ENCODE measurements at places on chromosomes 12 and 14. TPM values are rescaled to one million over a fixed set of nuclear protein-coding genes. Genes with fewer than 3 reads are reported as not detected.

Gene FOXG1
- 1.5 TPM for total RNA-seq

GRCh38 chr12:32039917-32040575 is 66.6 kb upstream of the BICD1 start:
- DNase-seq: no peak

DNA sequence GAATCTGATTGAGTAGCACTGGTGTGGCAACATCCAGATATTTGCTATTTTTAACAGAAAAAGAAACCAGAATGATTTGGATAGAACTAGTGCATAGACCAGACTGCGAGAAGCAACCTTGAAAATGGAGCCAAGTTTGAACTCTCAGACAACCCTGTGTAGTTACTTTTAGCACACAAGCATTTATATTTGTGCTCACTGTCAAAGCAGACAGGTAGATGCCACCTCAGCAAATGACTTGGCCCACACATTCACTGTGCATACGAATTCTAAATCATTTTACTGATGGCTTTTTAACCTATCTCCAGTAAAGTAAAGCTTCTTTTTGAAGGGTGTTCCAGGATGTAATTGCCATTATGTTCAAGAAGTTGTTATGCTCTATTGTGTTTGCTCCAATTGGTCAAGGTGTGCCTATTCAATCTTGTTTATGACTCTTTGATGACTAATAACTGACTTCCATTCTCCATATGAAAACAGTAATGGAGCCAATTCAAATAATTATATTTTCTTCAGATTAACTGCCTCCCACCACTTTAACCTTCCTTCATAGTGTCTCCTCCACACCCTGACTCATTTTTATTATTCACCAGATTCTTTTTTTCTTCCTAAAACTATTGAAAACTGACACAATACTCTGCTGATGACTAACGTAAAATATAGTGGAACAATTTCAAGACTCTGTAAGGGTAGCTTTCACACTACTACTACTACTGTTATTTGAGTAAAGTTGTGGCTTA is 138.5 kb downstream of the CCER1 start:
- no peak for DNase-seq

Gene KRT3
- total RNA-seq: not detected

GRCh38 chr14:34258318-34258717 is 203.7 kb downstream of the SPTSSA start:
- no peak for DNase-seq

Gene AMHR2
- 0.34 TPM for total RNA-seq

Gene ANG
- 0.99 TPM for total RNA-seq

- no peak for DNase-seq
These were observed 230.7 kb upstream of the DIO3 start for GRCh38 chr14:101330416-101331140.

Gene EEF1AKMT3
- total RNA-seq: 4.8 TPM

DNA sequence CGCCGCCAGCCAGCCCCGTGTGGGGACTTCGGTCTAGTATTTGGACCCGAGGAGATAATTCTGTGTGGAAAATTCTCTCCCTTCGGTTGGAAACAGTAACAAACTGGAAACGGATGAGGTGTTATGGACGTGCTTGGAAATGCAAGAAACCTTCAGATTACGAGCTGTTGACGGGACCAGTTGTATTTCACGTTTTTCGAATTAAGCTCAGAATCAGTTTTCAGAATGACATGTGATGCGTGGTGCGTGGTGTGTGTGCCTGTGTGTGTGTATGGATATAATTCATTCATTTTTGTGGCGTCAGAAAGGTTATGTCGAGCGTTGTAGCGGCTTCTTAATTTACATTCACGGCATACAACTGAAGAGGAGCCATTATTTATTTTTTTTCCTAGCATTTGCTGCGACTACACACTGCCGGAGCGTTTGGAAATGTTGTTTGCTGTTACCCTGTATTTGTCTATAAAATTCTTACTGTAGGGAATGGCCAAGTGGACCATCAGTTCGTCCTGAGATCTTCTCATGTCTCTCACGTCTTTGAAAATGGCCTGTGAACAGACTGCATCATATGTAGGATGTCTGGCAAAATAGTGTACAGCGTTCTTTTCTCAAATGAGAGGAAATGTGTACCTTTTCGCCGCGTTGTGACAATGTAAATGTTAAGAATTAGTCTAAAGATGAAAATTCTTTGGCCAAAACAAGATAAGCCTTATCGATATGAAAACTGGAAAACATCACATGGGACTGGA is 1.3 kb downstream of the TRAF3 start:
- DNase-seq: no peak

DNA sequence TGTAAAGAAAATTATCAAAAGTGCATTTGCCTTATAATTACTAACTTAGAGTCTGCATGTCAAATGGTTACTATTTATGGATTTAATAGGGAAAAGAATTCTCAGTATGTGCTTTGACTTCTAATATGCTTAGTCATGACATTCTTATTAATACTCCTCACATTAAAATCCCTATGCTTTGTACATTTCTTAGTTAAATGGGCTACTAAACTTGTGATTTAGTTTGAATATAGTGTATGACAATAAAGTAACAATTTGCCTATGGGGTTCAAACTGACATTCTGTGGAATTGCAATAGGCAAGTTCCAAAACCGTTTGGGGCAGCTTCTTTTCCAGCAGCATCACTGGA is 361.9 kb upstream of the TMTC1 start:
- DNase-seq: no peak

DNA sequence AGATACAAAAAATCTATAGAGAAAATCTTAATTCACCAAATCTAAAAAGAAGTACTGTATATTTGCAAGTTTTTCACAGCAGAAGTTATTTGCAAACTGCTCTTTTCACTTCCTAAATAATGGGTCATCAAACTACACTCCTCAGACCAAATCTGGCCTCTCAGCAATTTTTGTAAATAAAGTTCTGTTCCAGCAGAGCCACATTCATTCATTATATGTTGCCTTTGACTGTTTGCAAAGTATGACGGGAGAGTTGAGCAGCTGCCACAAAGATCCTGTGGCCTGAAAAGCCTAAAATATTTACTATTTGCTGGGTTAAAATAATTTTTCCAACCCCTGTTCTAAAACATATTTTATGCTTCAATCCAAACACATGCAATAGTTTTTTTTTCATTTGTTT is 1222.3 kb upstream of the SEL1L start:
- no peak for DNase-seq

GRCh38 chr12:93848523-93849101 is 171.4 kb downstream of the CRADD start:
- no peak for DNase-seq

Gene CLEC6A
- total RNA-seq: not detected

GRCh38 chr14:60973070-60973469 is 7.8 kb downstream of the TRMT5 start:
- DNase-seq: no peak

Gene PLXNC1
- total RNA-seq: 13.4 TPM

Gene TC2N
- total RNA-seq: 3.8 TPM
